GM12865 (cell line): ENCODE measurements at places on chromosomes 16 and 17.

DNA sequence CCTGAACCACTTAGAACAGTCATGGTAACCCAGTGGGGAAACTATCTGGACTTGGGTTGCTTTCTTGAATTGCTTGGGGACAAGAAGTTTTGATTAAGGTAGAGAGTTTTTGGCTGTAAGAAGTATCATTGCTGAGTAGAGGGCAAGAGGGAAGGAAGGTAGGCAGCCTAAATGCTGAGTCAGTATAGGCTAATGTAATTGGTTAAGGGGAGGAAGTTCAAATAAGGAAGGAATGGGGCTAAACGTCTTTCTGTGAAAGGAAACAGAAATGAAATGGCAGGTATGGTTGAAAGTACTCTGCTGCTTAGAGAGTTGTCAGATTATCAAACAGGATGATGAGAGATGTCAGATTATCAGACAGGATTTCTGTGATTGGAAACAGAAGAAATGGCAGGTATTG is 20.3 kb downstream of the KPNB1 start:
- no peak for DNase-seq

DNA sequence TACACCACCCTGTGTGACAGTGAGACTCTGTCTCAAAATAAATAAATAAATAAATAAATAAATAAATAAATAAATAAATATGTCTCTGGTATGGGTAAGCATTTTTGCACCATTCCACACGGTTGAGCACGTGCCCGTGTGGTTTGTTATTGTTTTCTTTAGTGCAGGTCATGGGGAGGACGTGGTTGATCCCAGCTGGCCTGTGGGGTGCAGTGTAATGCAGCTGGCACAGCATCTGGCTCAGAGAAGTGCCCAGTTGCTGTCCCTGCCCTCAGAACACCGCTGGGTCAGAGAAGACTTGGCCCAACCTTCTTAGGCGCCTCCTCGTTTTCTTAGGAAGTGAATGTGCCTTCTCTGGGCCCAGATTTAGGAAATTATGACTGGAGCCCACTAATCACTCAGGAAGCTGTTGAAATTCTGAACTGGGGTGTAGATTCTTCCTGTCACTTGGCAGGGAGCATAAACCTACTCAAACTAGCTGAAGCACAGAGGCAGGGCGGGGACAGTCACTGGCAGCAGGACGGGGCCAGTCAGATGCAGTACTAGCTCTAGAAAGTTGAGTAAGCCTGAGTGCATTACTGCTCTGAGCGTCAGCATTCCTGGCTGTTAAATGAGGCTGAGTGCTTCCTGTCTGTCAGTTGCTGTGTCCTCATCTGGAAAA is 85.9 kb downstream of the SNX29 start:
- DNase-seq = no peak

- DNase-seq = no peak
These were observed 36.8 kb downstream of the PRMT7 start for GRCh38 chr16:68347605-68348004.

DNA sequence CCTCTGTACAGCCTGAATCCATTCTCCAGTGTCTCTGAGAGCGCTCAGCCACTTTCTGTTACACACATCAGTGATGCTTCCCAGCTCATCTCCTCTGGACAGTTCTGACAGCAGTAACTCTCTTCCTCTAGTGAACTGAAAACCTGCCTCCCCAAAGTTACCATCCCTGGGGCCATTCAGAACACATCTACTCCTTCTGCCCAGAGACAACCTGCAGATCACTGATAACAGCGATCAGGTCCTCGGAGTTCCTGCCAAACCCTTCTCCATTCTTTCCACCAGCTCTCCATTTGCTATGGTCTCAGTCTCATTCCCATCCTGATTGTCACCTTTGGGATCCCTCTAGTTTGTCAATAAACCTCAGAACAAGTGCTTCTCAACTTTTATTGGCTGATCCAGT is 7.3 kb downstream of the ZZEF1 start:
- DNase-seq = no peak

- DNase-seq = no peak
These were observed 33.5 kb downstream of the ABCC3 start for GRCh38 chr17:50668025-50668837.

DNA sequence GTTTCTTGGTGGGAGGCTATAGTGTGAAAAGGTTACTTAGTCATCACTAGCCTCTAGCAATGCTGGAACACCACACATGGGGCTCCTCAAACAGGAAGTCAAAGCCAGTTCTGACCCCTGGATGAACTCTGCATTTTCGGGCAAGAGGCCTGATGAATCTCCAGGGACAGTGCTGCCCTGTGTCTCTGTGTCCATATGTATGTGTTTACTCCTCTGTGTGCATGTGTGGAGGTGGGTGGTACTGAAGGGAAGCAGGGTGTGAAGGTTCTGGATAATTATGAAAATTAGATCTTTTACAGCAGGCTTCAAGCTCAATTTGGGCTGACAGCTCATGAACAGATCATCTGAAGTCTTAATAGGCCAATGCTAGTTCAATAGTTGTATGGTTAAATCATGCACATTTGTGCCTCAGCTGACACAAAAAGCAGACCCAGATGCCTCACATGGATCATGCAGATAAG is 133.6 kb downstream of the SNX11 start:
- peak; percentile 85 for DNase-seq

GRCh38 chr17:79647456-79647915 is 36.6 kb upstream of the RBFOX3 start:
- DNase-seq = no peak

DNA sequence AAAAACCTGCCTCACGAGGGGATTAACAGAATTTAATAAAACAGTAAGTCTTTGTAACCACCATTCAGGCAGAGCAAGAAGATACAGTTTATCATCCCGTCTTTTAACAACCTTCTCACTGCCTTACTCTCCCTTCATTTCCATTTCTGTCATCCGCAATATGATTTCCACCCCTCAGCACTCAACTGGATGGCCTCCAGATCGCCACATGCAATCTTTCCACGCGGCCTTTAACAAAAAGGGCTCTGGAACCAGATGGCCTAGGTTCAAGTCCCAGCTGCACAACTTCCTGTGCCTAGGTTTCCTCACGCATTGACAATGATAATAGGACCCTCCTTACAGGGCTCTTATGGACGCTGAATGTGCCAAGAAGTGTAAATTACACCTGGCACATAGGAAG is 103.6 kb downstream of the GAS7 start:
- DNase-seq = no peak

GRCh38 chr16:10121897-10122425 is 60.3 kb downstream of the GRIN2A start:
- DNase-seq = no peak

DNA sequence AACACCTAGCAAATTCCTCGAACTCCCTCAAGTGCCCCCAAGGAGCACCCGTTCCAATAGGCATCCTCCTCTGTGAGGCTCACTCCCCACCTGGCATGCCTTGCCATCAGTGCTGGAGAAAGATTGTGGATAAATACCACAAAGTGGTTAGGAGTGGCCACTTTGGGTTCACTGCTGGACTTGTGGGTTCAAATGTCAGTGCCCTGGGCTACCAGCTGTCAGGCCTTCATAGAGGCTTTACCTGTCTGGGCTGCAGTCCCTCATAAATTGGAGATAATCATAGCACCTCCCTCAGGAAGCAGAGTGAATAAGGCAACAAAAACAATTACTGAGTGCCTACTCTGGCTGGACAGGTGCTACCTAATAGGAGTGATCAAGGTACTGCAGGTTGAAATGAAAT is 1.5 kb upstream of the SYT17 start:
- no peak for DNase-seq

DNA sequence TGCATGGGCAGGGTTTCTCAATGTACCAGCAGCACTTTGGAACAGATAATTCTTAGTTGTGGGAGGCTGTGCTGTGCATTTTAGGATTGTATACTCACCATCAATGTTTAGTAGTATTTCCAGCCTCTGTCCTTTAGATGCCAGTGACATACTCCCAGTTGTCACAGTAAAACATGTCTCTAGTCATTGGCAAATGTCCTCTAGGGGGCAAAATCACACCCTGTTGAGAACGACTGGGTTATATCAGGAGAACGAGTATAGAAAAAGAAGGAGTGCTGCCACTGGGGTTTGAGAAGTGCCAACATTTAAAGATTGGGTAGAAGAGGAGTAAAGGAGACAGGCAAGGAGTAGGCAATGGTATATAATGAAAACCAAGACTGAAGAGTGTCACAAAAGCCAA is 37.9 kb upstream of the SMIM36 start:
- peak; percentile 53 for DNase-seq

GRCh38 chr17:54901230-54901822 is 674 bp downstream of the TOM1L1 start:
- DNase-seq = no peak

DNA sequence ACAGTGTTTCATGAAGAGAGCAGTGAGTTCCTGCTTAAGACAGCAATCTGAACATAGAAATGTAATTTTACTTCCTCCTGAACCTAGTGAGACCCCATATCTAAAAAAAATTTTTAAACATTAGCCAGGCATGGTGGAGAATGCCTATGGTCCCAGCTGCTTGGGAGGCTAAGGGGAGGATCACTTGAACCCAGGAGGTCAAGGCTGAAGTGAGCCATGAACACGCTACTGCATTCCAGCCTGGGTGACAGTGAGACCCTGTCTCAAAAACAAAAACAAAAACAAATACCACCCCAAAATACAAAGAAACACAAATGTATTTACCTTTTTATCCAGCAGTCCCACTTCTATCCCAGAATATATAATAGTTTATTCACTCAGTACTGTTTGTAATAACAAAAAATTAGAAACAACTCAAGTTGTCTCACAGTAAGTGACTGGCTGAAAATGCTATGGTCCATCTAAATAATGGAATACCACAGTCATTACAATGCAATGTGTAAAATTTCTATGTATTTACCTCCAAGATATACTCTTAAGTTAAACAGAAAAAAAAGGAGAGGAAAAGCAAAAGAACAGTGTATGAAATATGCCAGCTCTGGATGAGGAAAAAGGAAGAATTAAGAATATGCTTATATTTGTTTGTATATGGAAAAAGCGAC is 16.3 kb downstream of the CFDP1 start:
- DNase-seq = no peak

GRCh38 chr17:20091174-20092029 is 82.2 kb downstream of the SPECC1 start:
- DNase-seq = no peak

DNA sequence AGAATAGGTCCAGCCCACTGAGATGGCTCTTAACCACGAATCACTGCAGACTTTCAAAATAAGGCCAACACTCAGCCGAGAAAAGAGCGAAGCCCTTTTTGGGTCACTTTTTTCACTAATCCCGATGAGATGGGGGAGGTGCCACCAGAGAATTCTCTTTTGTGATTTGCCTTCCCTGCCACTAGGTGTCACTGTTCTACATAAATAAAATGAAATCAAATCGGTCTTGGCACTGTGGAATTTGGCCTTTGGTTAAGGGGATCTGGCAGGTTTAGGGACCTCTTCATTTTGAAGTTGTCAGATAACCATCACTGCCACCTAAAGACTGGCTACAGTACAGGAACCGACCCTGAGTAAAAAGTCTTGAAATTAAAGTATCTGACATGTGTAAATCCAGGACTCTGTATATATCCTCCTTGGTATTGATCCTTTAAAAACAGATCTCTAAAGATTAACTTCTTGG is 147.0 kb downstream of the HS3ST4 start:
- peak; percentile 52 for DNase-seq

DNA sequence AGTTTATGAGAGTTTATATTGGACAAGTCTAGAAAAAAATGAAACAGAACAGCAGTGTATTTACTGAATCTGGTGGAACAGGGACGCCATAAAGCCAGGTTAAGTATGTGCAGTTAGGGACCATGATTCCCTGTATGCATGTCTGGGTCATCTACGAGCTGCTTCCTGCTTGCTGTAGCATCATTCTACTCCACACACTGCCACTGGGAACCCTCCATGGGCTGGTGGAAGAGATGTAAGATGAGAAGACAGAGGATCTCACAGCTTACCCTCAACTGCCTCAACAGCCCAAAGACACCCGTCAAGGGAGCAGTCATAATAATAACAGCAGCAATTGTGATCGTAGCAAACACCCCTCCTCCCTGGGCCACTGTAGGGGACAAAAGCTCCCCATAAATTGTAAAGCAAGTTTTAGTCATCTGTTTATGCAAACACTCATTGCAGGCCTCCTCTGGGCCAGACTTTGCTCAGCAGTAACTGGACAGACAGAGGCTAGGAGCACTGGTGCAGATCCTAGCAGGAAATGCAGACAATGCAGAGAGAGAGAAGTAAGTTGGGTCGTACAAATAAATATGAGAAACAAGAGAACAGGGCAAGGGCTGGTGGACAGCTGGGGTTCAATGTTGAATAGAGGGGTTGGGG is 188.0 kb downstream of the SOX9 start:
- peak; percentile 39 for DNase-seq

DNA sequence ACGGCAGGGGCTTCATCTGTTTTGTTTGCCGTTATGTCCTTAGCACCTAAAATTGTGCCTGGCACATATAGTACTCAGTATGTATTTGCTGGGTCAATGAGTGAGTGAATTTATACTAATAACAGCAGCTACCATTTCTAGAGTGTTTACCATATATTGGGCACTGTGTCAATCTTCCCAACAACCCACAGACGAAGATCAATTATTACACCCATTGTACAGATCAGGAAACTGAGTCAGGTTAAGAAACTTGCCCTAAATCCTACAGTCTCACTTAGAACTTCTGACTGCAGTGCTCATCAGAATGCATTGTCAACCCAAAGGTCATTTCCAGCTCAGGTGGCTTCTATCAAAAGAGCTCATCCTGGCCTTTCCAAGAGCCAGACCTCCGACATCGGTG is 44.5 kb upstream of the MEOX1 start:
- DNase-seq = no peak

DNA sequence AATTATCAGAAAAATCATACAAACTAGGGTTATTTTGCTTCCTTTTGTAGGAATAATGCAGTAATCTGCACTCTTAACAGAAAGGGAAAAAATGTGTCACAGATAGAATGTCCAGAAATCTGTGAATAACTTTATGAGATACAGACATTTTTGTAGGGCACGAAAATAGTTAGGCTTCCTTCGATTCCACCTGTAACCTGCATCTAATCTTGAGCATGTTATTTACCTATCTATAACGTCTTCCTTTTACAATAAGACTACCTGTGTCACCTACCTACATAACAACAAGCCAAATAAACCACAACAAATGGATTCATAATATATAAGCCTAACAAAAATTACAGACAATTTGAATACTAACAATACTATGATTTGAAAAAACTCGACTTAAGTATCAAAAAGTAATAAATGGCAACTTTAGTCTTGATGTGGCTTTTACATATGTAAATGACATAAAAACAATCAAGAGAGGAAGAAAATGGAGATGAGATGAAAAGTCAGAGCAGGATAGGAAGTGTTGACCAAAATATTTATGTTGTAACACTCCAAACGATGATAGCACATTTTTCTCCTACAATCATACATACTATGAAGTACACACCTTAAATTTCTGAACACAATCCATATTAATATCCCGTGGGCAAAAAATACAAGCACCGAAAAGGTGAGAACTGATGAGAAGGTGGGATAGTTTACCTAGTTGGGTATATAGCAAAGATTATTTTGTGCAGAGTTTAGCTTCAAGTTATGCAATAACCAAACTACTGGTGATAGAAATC is 2.5 kb downstream of the STAT5B start:
- no peak for DNase-seq
